Stimulated activated CD8-positive, alpha-beta memory T cell treated with anti-CD3 and anti-CD28 coated beads, Interleukin-12 subunit alpha, Interleukin-12 subunit beta, amount 100 ng/mL, for 4 hours (primary cell): ENCODE measurements at places on chromosomes 16 and 17.
A peak's percentile ranks its signal among the peaks of the same experiment; 100 is the strongest.

DNA sequence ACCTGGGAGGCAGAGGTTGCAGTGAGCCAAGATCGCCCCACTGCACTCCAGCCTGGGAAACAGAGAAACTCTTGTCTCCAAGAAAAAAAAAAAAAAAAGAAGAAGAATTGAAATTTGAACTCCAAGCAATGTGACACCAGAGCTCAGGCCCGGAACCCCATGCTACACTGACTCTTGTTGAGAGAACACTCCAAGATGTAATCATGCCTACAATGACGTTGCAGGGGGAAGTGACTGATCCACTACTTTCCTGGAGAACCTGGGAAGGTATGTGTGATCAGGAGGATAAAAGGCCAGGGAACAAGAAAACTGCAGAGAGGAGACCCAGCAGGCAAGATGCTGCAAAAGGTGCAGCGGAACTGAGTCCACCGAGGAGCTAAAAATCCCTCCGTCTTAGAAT, 57.9 kb downstream of the ADCY9 start:
- DNase-seq, result no peak

GRCh38 chr17:50277357-50277754, 3.1 kb downstream of the TMEM92 start:
- no peak for DNase-seq

DNA sequence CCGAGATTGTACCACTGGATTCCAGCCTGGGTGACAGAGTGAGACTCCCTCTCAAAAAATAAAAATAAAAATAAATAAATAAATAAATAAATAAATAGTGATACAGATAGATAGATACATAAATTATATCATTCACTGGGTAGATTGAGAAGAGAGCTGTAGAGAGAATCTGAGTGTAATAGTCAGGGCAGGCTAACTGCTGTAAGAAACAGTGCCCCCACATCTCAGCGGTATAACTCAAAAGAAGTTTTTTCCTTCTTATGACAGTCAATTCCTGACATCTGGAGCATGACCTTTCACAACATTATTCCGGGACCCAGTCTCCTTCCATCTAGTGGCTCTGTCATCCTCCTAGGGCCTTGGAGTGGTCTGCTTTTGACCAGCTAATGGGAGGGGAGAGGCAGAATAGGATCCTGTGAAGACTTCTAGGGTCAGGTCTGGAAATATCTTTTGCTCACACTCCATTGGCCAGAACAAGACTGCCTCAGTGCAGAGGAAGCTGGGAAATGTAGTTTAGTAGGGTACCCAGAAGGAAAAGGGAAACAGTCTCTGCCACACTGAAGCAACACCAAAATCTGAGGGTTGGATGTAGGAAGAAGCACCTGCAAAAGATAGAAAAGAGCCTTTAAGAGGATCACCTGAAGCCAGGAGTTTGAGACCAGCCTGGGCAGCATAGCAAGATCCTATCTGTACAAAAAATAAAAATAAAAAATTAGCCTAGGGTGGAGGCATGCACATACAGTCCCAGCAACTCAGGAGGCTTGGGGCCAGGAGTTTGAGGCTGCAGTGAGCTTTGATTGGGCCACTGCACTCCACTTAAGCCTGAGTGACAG, 3.0 kb upstream of the QPRT start:
- no peak for DNase-seq

GRCh38 chr16:69112285-69113129, 7.1 kb downstream of the HAS3 start:
- DNase-seq, result peak; percentile 18

- DNase-seq, result no peak
Measured at GRCh38 chr16:86665319-86665675, 86.9 kb downstream of the FOXL1 start.

GRCh38 chr16:84861671-84862070, 41.9 kb downstream of the CRISPLD2 start:
- no peak for DNase-seq

DNA sequence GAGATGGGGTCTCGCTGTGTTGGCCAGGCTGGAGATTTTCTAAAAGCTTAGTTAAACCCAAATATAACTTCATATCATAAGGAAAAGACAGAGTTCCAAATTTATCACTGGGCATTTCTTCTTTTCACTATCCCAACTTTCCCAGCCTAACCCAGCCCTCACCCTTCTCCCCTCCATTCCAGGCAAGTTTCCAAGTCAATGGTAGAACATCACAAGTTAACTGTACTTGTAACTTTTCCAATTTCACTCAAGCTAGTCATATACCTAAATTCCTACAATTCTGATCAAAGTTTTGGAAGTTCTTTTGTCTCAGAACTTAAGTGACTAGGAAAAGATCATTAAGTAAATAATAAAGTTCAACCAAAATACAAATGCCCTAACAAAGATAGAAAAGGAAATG, 61.2 kb downstream of the USP32 start:
- DNase-seq, result no peak

DNA sequence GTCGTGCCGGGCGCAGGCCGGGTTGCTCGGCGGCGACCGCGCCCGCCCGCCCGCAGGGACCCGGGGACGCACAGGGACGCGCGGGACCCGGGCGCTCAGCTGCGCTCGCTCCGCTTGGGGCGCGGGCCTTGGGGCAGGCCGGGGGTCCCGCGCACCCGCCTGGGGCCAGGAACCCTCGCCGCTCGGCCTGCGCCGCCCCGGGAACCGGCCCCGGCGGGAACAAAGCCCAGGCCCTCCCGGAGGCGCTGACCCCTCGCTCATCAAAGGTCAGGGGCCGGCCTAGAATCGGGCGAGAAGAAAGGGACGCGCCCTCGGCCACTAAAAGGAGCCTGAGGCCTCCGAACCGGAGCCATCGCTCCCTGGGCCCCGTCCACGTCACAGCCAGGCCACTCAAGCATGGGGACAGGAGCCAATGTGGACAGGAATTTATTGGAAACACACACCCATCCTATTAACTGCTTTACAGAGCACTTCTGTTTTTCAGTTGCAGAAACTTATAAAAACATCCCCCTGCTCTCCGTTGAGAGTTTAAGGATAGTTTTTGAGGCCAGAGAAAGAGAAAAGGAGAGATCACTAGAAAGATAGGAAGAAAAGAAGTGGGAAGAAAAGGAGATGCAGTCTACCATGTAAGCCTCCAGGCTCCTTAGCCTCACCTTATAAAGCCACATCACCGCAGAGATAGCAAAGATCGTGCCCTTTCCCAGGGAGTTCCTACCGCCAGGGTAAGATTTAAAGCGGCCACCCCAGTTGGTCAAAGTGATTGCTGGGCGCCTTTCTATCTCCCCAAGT, 558 bp upstream of the ZFHX3 start:
- no peak for DNase-seq

GRCh38 chr17:76594690-76595089, 9.0 kb upstream of the ST6GALNAC2 start:
- no peak for DNase-seq

DNA sequence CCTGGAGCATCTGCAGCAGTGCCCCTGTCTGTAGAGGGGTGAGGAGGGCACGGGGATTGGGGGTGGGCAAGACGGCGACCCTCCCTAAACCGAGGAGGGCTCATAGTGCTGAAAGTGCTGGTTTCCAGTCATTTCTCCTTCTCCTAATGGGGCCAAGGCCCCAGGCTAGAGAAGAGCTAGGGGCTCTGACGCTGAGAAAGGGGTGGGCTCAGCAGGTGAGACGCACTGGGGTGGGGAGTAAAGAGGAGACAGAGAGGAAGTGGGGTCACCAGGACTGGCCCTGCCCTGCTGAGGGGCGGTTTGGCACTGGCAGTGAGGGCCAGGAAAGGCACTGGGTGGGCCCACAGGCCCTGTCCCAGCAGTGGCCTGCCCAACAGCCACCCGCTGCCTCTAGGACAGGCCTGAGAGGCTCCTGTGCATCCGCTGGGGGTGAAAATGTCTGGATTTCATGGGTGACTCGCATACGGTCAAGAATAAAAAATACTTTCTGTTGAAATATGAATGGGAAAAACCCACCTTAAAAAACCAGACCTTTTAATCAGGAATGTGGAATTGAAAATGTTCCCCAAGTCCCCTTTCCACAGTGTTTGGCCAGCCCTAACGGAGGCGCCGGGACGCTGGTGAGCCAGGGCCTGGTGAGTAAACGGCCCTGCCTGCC, 122.4 kb upstream of the SMURF2 start:
- no peak for DNase-seq

GRCh38 chr17:58338454-58338840, 9.9 kb upstream of the TSPOAP1 start:
- no peak for DNase-seq
